Activated CD4-positive, alpha-beta T cell treated with anti-CD3 and anti-CD28 coated beads, Interleukin-10, Interleukin-2, amounts not matched to agents 100 ng/mL and 50 ng/mL, durations not matched to agents 16 hours and 8 hours (primary cell): ENCODE measurements at places on chromosomes 1 and 21.
A peak's percentile ranks its signal among the peaks of the same experiment; 100 is the strongest.

- DNase-seq = no peak
Measured at GRCh38 chr1:180947499-180947885, 34.8 kb downstream of the KIAA1614 start.

DNA sequence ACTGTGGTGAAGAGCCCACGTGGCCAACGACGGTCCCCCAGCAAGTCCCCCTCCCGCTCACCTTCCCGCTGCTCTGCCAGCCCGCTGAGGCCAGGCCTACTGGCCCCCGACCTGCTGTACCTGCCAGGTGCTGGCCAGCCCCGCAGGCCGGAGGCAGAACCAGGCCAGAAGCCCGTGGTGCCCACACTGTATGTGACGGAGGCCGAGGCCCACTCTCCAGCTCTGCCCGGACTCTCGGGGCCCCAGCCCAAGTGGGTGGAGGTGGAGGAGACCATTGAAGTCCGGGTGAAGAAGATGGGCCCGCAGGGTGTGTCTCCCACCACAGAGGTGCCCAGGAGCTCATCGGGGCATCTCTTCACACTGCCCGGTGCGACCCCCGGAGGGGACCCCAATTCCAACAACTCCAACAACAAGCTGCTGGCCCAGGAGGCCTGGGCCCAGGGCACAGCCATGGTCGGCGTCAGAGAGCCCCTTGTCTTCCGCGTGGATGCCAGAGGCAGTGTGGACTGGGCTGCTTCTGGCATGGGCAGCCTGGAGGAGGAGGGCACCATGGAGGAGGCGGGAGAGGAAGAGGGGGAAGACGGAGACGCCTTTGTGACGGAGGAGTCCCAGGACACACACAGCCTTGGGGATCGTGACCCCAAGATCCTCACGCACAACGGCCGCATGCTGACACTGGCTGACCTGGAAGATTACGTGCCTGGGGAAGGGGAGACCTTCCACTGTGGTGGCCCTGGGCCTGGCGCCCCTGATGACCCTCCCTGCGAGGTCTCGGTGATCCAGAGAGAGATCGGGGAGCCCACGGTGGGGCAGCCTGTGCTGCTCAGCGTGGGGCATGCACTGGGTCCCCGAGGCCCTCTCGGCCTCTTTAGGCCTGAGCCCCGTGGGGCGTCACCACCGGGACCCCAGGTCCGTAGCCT lies 46.8 kb downstream of the TRIM11 start:
- DNase-seq = no peak

- no peak for DNase-seq
Measured at GRCh38 chr1:118921994-118922393, 66.1 kb downstream of the TBX15 start.

- no peak for DNase-seq
Measured at GRCh38 chr1:42379794-42380585, 602 bp upstream of the RIMKLA start.

GRCh38 chr1:67429011-67429527 lies 1.1 kb downstream of the SERBP1 start:
- peak; percentile 52 for DNase-seq

- no peak for DNase-seq
Measured at GRCh38 chr1:209622841-209623829, 29.1 kb downstream of the LAMB3 start.

GRCh38 chr1:110464340-110464739 lies 13.4 kb downstream of the PROK1 start:
- no peak for DNase-seq

GRCh38 chr1:160550572-160551034 lies 27.5 kb upstream of the SLAMF6 start:
- peak; percentile 60 for DNase-seq

GRCh38 chr21:38955495-38955894 lies 149.8 kb downstream of the ETS2 start:
- DNase-seq = no peak

- no peak for DNase-seq
Measured at GRCh38 chr1:17831597-17831996, 76.5 kb downstream of the ACTL8 start.

DNA sequence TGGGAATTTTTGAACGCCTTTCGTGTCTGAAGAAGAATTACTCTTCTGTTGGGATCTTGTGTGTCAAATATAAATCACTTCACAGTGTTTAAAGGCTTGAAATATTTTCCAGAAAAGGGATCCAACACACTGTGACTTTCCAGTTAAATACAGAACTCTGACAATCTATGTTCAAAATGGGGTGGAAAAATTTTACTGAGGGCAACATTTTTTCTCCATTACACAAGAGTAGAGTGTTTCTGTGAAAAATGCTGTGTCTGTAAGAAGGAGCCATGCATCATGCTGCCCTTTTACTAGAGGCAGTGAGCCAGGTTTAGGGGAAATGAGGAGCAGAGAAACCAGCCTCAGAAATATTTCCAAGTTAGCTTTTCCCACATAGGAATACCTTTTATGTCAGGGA lies 86.5 kb downstream of the VPS13D start:
- DNase-seq = no peak

- DNase-seq = no peak
Measured at GRCh38 chr1:49060766-49061165, 284.1 kb upstream of the BEND5 start.

GRCh38 chr1:174230399-174230798 lies 71.1 kb downstream of the RABGAP1L start:
- no peak for DNase-seq

- DNase-seq = no peak
Measured at GRCh38 chr1:36781098-36781497, 253.2 kb downstream of the GRIK3 start.

- no peak for DNase-seq
Measured at GRCh38 chr1:7422561-7422960, 348.5 kb upstream of the VAMP3 start.

DNA sequence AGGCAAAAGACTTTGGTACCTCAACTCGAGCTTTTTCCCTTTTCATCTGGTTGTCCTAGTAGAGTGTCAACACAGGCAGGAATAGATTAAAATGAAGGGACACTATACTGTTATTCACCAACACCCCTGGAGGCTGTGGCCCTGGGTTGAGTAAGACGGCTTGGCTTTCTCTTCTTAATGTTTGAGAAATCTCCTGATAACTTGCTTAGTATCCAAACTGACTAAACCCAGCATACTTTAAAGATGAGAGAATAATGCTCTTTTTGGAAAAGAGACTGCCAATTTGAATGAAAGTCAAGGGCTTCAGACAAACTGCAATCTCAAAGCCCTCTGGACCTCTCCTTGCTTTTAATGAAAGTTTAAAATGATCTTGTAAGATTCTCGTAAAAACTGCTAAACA lies 2.6 kb upstream of the SLC30A1 start:
- DNase-seq = no peak

DNA sequence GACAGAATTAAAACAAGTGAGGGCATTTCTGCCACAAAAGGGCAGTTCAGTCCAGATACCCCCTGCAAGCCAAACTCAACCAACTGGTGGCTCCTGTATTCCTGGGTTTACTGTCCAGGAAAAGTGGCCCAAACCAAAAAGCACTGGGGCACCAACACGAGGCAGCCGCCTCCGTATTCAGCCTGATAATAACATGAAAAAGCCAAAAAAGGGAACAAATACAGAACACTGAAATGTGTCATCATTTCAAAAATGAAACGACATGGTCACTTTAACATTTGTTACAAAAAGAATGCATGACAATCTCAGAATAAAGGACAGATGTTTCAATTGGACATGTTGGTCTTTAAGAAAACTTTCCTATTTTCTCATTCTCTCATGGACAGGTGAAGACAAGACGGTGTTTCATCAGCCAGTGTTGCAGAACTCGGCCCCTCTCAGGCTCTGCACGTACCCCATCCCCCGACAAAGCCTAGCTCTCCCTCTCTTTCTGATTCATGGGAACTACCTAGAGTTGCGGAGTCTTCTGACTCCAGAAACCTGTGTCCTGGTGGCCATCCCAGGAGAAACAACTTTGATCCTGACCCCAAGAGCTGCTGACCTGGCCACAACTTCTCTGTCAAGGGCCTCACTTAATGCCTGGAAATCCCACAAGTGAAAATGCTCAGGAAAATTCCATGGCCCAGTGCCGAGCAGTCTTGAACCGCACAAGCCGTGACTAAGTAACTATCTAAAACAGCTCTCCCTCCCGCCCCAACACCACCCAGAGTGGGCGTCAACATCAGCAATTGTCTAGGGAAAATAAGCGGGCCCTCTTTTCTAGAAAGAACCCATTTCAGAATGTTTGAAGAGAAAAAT lies 27.1 kb downstream of the ZBTB17 start:
- peak; percentile 51 for DNase-seq

- no peak for DNase-seq
Measured at GRCh38 chr1:67792741-67793458, 40.4 kb downstream of the GNG12 start.

DNA sequence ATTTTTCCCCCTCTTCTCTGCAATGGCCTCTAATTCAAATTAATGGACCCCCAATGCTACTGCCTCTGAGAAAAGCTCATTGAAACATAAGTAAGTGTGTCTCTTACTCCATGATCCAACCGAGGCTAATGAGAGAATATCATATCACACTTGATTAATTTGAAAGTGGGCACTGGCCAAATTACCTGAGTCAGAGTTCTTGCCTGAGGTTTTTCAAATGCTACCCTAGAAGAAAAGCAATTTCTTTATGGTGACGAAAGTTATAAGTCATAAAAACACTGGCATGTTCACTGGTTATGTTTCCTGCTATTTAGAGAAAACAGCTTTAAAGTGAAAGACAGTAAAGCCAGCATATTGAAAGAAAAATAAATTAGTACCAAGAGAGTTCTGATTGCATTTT lies 368.8 kb upstream of the TMPRSS15 start:
- no peak for DNase-seq

DNA sequence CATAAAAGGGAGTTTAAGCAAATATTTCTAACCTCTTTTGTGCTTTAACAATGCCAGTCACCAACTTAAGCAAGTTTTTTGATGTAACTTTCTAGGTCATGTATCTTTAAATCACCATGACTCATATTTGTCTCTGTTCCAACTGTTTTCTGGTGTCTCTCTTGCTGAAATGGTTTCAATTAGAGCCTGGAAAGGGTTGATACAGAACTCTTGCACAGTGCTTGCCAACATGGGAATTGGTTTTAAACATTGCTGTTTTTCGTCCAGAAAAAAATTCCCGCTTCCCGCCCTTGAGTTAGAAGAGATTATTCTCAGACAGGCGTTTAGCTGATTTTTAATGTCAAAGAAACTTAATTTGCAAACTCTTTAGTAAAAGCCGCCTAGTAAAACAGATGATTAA lies 46.4 kb upstream of the SLC22A15 start:
- no peak for DNase-seq

DNA sequence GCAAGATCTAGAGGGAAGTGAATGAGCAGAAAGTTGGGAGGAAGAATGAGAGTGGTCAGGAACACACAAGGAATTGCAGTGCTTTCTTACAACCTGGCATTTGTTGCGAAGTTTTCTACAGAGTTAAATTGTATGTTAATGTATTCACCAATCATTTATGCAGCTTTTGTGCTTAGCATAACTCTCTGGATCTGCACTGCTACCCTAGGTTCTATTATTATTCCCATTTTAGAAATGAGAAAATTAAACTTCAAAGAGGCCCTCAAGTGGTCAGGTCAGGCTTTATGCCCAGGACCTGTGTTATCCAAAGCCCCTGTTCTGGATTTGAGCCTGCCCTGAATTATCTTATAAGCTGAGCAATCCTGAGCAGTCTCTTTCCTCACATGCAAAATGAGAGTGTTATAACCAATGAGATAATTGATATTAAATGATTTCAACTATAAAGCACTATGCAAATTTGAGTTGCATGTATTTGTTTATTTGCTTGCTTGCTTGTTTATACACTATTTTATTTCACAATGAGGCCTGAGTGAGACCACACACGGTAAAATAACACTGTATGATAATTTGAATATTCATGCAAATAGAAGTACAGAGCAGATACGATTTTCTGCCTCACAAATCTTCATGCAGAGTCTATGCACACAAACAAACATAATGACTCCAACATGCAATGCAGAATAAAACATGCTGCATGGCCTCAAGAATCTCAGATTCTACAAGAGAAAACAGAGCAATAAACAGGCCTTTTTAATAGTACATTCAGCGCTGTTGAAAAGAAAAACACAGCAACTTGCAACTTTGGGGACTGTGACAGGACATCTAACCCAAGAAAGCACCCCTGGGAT lies 323.0 kb downstream of the PLPP3 start:
- no peak for DNase-seq

- DNase-seq = no peak
Measured at GRCh38 chr1:15176898-15177665, 23.5 kb downstream of the TMEM51 start.

DNA sequence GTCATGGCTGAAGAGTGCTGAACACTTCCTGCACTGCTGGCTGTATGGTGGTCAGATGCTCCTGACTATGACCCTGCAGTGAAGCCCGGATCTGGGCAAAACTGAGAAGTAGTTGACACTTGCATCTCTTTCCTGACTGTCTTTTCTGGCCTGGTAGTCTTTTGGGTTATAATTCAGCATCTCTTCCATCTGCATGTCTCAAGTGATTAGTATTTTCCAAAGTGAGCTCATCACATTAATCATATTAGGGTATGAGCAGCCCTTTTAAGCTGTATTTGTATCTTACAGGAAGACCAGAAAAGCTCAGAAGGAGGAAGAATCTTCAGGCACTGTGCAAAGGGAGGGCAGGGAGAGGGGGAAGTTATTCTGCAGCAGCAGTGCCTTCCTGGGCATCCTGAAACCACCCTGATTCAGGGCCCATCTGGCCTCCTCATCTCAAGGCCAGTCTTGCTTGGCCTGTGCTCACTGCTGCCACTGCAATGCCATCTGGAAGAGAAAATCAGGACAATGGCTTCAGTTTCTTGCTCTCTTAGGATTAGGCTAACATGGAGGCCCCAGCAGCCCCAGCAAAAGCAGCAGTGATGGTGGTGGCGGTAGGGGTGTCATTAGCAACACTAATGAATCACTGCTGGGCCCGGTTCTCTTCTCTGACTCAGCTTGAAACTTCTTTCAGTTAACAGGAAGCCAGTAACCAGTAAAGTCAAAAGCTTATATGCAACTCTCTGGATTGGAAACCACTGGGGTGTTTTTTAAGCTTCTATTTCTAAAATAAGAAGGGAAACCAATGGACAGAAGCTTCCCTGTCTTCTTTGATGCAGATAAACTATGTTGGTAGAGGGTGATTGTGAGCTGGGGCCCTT lies 63.3 kb upstream of the WDR26 start:
- peak; percentile 96 for DNase-seq

DNA sequence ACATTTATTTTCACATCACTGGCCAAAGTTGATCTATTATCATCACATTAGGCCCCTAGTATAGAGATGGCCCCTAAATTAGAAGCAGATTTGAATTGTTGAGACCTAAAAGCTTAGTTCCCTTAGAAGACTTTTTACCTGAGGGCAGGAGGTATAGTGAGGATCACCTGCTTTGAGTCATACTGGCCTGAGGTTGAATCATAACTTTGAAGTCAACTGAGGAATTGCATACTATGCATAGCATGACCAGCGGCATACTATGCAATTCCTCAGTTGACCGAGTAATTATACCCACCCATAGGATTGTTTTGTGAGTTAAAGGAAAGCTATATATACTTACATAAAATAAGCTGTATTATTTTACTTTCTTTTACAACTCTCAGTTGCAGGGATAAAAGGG lies 50.3 kb upstream of the DPH5 start:
- no peak for DNase-seq

- no peak for DNase-seq
Measured at GRCh38 chr1:65821386-65821785, 28.7 kb downstream of the PDE4B start.

GRCh38 chr1:64466033-64466432 lies 3.9 kb upstream of the CACHD1 start:
- DNase-seq = no peak
